ENCODE measurements at places on chromosomes 2 and 18.

- DNase-seq = no peak
Measured at GRCh38 chr2:31255911-31256571, 22.1 kb downstream of the EHD3 start.

- no peak for DNase-seq
Measured at GRCh38 chr18:48078448-48078847, 148.0 kb upstream of the SMAD2 start.

DNA sequence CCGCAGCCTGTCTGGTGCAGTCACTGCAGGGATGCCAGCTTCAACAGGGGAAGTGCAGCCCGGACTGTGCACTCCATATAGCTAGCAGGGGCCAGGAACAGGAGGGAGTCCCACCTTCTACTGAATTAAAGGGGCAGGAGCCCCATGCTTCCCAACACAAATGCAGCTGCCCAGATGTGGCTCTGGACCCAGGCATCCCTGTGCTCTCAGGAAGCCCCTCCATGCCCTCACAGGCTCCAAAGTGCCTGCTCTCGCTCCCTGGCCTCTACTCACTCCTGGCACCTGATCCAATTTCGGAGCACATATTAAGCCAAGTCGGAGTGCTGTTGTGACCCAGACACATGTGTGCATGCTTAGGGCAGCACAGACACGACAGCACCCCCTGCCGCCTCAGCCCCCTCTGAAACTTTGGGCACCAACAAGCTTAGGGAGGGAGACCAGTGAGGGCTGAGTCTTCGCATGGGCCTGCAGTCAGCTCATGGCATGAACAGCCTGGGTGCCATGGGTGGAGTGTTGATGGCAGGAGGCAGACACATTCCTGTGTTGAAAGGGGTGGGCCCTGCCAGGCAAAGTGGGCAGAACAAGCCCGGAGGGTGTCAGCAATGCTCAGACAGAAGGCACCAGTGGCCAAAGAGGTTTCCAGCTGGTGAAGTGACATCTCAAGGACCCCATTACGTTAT lies 83.5 kb downstream of the ZNF804A start:
- no peak for DNase-seq

GRCh38 chr18:63319383-63320122 lies at the start of gene BCL2:
Gene BCL2 (minus strand): TSS chr18:63319769.
- no peak for DNase-seq

DNA sequence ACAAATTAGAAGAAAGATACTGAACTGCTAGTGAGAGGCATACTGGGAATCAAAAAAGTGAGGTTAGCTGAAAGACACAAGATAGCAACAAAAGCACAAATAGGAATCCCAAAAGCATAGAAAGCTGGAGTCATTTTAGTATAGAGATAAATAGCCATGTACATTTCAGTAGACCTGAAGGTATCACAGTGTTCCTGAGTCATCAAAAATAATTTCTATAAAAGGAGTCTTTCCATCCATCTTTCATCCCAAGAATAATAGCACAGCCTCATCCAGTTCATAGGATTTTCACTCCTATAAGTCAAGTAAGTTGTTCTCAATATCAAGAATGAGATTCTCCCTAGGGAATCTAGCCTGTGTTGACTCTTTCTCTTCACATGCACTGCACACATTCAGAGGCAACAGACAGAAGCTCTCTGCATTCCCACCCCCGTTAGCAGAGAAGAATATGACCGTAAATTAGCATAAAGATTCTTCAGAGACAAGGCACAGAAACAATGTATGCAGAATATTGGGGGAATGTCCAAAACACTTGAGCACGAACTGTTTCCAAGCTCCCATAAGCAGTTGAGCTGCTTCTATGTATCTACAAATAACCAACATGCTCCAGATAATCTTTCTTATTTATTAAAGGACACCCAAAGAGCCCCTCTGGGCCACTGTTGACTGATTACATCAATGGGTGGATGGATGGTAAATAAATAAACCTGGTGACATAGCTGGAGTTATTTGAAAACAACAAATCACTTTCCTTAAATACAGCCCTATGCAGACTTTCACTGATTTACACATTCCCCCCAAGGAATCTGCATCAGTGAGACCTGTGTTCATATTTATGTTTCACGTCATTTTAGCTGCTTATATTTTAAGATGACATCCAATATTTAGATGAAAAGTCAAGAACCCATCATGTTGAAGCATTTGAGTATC lies 174.5 kb upstream of the PKDCC start:
- no peak for DNase-seq

- DNase-seq = no peak
Measured at GRCh38 chr2:224263571-224264043, 138.3 kb downstream of the FAM124B start.

DNA sequence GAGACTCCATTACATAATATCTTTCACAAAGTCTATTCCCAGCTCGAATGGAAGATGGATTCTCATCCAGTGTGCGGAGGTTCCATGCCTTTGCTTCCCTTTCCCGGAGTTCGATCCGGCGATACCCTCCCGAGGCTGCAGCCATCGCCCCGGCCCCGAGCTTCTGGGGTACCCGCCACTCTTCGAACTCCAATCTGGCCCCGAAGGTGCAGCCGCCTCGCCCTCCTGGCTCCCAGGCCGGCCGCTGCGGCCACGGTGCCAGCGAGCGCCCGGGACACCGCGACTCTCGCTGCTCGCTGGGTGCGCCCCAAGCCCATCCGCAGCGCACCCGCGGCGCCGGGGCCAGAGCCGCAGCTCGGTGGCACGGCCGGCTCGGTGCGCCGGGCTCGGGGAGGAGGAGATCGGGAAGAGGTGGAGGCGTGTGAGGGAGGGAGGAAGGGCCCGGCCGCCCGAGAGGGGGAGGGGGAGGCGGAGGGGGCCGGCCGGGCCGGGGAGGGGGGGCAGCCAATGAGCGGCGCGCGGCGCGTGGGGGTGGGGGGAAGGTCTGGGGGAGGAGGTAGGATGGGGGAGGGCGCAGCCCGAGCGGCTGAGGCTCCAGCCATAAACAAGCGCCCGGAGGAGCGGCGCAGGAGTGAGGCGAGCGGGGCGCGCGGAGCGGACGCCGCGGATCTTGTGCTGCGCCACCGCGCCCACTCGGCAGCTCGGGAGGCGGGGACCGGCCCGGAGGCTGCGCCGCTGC lies at the start of gene CRIM1:
Gene CRIM1, plus strand, starts transcription at position 628 of the 739 bp plus-strand sequence. CDS start 515 bp downstream, outside the sequence.
- peak; percentile 26 for DNase-seq

GRCh38 chr2:240568678-240569522 lies 616 bp downstream of the RNPEPL1 start:
- DNase-seq = peak; percentile 57

- DNase-seq = no peak
Measured at GRCh38 chr2:241659150-241659739, 21.8 kb downstream of the ATG4B start.
